NCI-H1092 treated with DMSO at 0.1 percent for 48 hours (cell line): ENCODE measurements at places on chromosomes 7 and 10.

DNA sequence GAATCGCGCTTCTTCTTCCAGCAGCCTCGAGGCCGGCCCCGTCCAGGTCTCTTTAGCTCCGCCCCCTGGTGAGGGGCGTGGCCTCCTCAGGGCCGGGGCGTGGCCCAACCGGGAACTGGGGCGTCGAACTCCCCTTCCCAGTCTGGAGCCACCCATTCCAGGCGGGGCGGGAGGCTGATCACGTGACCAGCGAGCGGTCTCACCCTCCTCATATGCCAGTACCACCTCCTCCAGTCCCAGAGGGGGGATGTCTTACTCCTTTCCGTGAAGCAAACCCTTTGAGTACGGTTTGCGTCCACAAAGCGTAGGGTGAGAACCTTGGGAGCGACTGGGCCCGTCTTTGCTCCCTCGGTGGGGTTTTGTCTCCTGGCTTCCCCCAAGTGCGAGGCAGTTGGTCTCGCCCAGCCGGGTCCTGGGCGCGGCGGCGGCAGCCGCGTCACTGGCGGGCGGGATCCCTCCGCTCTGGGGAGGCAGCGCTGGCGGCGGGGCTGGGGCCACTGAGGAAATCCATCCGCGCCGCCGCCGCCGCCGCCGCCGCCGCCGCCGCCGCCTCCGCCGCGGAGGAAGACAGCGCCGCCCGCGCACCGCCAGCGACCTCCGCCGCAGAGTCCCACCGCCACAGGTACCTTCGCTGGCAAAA lies at the start of gene GNB2:
Gene GNB2 (plus strand): TSS at position 439 of the 640 bp plus-strand sequence. CDS start 2,526 bp downstream, outside the sequence.
- peak; percentile 99 for DNase-seq

GRCh38 chr7:84161398-84161797 lies 33.2 kb downstream of the SEMA3A start:
- DNase-seq: no peak

- no peak for DNase-seq
These were observed 78.6 kb downstream of the TRRAP start for GRCh38 chr7:98956937-98957336.

GRCh38 chr10:69506834-69507713 lies 55.8 kb downstream of the TSPAN15 start:
- DNase-seq: no peak

- DNase-seq: peak; percentile 40
These were observed 5.7 kb downstream of the KAZALD1 start for GRCh38 chr10:101067356-101068083.

- no peak for DNase-seq
These were observed 58.4 kb downstream of the JCAD start for GRCh38 chr10:30000802-30001571.

DNA sequence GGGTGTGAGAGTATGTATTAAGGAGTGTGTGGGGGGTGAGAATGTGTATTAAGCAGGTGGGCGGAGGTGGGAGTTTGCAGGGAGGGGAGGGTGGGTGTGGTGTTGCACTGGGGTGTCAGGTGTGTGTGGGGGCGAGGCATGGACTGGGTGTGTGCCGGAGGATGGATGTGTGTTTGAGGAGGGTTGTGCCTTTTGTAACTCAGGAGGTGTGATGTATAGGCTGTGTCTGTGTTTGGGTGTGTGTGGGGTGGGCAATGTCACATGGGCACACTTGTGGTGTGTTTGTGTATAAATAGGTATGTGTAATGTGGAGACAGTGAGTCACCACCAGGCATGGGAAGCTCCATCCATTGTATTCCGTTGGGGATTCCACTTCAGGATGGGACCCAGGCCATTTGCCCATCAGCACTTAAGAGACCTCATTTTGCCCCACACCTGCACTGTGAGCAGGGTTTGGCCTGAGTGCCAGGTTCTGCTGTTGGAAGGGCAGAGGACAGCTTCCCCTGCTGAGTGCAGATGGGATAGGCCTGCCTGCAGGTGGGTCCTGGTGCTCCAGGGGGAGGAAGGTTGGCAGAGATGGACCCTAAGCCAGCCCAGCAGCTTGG lies 5.8 kb downstream of the UNC5B start:
- DNase-seq: no peak

GRCh38 chr10:105615715-105616365 lies 974.8 kb downstream of the SORCS3 start:
- DNase-seq: no peak

DNA sequence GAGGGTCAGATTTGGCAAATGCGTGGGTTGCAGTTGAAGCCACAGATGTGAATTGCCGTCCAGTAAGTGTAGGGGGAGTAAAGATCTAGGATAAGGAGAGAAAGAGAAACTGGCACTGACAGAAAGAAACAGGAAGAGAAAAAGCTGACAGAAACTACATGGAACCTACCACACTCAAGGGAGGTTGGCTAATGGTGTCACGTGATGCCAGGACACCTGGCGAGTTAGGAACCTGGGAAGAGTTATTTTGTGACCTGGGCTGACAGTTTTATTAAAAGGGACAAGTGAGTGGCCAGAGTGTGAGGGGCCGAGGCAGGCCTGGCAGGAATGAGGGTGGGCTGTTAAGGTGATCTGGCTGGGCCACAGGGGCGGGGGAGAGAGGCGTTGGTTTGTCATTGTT lies 188.7 kb downstream of the ADARB2 start:
- no peak for DNase-seq

- DNase-seq: no peak
These were observed 272.5 kb downstream of the DGKB start for GRCh38 chr7:14630048-14630447.

DNA sequence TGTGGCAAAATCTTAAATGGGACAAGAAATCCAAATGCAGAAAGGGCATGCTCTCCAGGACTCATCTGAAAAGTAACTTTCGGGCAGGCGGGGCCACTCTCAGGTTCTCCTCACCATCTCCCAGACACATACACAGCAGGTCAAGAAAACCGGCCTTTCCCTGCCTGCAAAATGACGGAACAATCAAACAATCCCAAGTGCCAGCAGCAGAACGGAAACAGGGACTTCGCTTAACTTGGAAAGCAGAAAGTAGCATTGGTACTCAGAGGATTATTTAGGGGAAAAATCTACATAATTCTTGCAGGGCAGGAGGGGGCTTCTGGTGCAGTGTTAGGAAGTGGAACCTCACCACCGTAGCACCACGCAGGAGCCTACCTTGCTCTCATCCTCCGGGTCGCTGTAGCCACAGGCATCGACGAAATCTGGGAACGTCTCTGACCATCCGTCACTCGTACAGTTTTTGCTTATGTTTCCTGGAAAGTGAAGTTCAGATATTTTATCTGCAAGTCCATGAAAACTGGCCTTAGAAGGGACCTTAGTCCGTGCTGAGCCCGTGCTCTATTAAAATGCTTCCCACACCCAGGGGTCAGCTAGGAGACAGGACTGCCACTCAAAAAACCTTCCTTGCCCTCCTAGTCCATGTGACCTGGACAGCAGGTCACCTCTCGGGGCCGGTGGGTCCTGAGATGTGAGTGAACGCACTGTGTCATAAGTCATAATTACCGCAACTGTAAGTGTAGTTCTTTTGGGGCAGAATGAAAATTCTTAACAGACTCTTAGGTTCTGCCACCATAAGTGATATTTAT lies 41.1 kb downstream of the VIPR2 start:
- DNase-seq: no peak

DNA sequence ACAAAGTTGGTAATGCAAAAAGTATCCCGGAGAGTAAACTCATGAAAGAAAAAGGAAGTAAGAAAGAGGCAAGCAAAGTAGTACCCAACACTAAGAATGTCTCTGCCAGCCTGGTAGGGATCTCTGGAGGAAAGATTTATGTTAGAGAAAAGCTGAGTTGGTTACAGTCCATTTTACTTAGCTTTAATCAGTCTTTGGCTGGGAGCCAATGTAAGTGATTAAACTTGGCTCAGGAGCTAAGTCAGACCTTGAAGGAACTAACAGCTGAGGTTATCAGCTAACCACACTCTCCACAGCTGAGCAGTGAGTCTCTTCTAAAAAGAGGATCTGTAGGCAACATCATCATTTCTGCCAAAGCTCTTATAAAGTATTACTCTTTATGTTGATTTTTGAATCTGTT lies 148.0 kb downstream of the ANKRD7 start:
- DNase-seq: no peak

- peak; percentile 31 for DNase-seq
These were observed 45.6 kb upstream of the C1GALT1 start for GRCh38 chr7:7136466-7137381.

DNA sequence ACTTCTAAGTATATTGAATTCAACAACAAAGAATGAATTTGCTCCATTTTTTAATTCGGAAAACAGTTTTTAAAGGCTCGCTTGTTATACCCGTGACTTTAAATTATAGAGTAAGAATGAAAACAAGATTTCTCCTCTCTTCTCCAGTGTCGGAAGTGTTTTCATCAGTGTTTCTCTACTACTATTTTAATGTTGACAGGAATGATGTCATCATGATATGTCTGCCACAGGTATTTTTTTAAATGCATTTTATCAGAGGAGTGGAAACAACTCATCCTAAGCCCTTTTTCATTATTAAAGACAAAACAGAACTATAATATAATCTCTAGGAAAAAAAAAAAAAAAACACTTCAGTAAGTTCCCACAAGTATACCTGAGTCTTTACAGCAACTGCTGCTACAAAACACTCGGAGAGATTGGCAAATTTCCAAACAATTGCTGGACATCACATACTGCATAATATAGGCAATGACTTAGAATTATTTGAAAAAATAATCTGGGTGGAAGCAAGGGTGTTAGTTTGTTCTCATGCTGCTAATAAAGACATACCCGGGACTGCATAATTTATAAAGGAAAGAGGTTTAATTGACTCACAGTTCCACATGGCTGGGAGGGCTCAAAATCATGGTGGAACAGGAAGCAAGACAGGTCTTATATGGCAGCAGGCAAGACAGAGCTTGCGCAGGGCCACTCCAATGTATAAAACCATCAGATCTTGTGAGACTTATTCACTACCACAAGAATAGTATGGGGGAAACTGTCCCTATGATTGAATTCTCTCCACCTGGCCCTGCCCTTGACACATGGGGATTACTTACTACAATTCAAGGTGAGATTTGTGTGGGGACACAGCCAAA lies 4.8 kb upstream of the RNF32 start:
- no peak for DNase-seq

DNA sequence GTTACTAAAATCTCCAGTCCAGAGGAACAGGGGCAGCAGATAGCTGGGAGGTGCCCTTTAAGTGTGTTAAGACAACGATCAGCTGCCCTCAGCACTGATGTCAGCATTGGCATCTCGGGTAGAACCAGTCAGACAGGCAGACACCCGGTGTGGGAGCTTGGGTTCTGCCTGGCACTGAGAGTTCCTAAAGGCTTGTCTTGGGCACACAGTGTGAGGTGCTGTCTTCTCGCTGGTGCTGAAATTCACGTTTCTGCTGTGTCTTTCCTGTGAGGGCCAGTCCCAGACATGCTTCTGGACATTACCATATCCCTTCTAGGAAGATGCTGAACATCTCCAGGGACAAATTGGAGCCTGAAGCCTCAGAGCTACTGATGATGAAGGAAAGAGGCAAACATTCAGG lies 156.2 kb downstream of the DNAJB6 start:
- no peak for DNase-seq

DNA sequence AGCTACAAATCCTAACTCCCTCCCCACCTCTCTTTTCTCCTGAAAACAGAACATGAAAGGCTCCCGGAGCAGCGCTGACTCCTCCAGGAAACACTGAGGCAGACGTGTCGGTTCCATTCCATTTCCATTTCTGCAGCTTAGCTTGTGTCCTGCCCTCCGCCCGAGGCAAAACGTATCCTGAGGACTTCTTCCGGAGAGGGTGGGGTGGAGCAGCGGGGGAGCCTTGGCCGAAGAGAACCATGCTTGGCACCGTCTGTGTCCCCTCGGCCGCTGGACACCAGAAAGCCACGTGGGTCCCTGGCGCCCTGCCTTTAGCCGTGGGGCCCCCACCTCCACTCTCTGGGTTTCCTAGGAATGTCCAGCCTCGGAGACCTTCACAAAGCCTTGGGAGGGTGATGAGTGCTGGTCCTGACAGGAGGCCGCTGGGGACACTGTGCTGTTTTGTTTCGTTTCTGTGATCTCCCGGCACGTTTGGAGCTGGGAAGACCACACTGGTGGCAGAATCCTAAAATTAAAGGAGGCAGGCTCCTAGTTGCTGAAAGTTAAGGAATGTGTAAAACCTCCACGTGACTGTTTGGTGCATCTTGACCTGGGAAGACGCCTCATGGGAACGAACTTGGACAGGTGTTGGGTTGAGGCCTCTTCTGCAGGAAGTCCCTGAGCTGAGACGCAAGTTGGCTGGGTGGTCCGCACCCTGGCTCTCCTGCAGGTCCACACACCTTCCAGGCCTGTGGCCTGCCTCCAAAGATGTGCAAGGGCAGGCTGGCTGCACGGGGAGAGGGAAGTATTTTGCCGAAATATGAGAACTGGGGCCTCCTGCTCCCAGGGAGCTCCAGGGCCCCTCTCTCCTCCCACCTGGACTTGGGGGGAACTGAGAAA lies 30.4 kb downstream of the PFKFB3 start:
- no peak for DNase-seq

GRCh38 chr7:139753081-139753692 lies 24.6 kb downstream of the HIPK2 start:
- peak; percentile 48 for DNase-seq

DNA sequence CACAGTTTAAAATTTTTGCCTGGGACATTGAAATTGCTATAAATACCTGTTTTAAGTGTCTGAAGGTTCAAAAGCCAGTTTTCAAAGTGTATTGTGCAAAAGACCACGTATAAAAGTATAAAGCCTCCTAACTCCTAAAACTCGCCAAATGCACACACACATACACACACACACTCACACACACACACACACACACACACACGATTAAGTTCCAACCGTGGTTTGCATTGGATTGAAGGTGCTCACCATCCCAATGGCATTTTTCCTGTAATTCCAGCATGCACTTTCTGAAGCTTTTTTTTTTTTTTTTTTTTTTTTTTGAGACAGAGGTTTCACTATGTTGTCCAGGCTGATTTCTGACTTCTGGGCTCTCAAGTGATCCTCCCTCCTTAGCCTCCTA lies 2.8 kb upstream of the RGS10 start:
- DNase-seq: no peak

DNA sequence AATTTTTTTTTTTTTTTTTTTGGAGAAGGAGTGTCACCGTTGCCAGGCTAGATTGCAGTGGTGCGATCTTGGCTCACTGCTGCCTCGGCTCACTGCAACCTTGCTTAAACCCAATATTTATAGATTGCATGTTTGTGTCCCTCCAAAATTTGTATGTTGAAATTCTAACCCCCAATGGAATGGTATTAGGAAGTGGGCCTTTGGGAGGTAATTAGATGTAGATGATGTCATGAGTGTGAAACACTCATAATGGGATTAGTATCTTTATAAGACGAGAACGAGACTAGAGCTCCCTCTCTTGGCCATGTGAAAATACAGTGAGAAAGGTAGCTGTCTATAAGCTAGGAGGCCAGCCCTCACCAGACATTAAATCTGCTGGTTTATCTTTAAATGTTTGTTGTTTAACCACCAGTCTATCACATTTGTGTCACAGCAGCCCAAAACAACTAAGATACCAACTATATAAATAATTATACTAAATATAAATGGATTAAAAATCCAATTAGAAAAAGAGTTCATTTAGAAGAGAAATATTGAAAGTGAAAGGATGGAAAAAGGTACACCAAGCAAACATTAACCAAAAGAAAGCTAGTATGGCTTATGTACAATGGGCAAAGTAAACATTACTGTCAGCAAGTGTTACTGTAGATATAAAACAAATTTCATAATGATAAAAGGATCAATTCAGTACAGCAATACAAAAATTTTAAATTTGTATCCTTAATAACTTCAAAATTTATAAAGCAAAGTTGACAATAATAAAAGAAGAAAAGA lies 9.3 kb downstream of the TCAF1 start:
- no peak for DNase-seq
